Activated naive CD8-positive, alpha-beta T cell treated with anti-CD3 and anti-CD28 coated beads for 36 hours (primary cell): ENCODE measurements at places on chromosomes 7 and 10. TPM values are rescaled to one million over a fixed set of nuclear protein-coding genes. Genes with fewer than 3 reads are reported as not detected.

Gene OIT3
- not detected for total RNA-seq

Gene CHAT
- total RNA-seq, result not detected

Gene MBL2
- not detected for total RNA-seq

DNA sequence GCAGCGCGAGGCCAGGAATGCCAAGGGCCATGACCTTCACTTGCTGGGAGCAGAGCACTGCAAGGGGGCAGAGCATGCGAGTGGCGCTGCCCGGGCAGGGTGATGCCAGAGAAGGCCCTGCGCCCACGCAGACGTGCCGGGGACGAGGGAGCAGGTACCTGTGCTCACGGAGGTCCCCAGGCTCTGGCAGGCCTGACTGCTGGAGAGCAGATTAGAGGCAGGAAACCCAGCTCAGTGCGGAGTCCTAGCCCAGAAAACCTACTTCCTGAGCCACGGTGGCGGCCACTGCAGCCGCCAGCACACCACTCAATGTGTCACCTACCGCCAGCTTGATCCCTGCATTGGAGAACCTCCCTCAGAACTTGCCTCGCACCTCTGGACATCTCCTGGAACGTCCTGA lies 148.4 kb downstream of the MAD1L1 start:
- H3K4me1 ChIP-seq, result peaks cover 40% of the 10 kb centered on the region
- H3K4me3 ChIP-seq, result no peak overlapping the region
- no peak overlapping the region for H3K27ac ChIP-seq
- no peaks in the 10 kb centered on the region for H3K27me3 ChIP-seq
- DNase-seq, result peak; percentile 37

DNA sequence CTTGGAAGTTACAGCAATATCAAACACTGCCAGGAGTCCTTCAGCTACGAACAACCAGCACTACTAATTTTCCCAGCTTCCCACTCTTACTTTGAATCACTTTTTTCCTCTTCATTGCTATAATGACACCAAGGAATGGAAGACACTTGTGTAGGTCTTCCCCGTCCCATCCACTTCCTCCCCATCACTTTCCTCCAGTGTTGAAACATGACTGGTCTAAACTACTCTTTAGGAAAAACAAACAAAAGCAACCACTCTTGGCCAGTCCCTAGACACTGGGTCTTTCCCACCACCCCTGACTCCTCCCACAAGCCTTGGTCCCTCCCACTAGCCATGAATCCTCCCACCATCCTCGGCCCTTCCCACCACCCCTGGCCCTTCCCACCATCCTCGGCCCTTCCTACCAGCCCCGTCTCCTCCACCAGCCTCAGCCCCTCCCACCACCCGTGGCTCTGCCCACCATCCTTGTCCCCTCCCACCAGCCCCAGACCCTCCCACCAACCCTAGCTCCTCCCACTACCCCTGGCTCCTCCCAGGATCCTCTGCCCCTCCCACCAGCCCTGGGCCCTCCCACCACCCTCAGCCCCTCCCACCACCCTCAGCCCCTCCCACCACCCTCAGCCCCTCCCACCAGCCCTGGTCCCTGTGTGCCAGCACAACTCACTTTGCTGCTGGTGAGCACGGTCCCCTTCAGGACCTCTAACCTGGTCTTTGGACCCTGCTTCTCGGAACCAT lies 68.5 kb downstream of the CXCL12 start:
- no peaks in the 10 kb centered on the region for H3K36me3 ChIP-seq
- H3K4me1 ChIP-seq, result peaks cover 4% of the 10 kb centered on the region
- H3K4me3 ChIP-seq, result peak overlapping the region; percentile 49
- peak; percentile 29 for DNase-seq
- no peak overlapping the region for H3K27ac ChIP-seq
- peaks cover 22% of the 10 kb centered on the region for H3K27me3 ChIP-seq

DNA sequence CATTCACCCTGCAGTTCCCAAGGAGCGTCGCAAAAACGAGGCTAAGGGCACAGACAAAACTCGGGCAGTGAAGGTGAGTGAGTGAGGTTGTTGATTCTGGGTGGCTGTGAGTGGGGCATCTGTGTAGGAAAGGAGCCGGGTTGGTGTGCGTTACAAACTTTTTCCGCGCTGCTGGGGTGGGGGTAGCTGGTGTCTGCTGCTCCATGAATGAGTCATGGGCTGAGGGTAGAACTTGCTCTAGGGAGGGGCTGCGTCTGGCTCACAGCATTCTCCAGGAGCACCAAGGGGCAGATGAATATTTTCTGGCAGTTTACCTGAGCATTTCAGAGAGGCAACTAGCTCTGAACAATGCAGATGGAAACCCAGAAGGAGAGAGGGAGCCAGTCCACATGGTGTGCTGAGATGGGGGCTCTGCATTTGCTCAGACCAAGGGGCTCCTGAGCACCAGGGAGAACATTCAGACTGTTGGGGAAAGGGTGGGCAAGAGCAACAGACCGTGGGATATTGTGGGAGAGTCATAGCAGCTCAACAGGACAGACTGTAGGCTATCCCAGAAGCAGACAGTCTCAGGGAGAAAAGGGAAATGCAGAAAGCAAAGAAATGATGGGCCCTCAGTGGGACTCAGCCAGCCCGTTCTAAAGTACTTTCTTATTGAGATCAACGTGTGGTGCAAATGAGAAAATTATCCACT lies 18.8 kb downstream of the NOBOX start:
- no peaks in the 10 kb centered on the region for H3K36me3 ChIP-seq
- peak overlapping the region; percentile 16 for H3K27ac ChIP-seq
- peaks cover 17% of the 10 kb centered on the region for H3K4me1 ChIP-seq
- peak; percentile 55 for DNase-seq
- H3K4me3 ChIP-seq, result no peak overlapping the region

- H3K36me3 ChIP-seq, result peaks cover 2% of the 10 kb centered on the region
- H3K27ac ChIP-seq, result no peak overlapping the region
- peaks cover 7% of the 10 kb centered on the region for H3K4me1 ChIP-seq
- H3K4me3 ChIP-seq, result no peak overlapping the region
- peaks cover 19% of the 10 kb centered on the region for H3K27me3 ChIP-seq
Measured at GRCh38 chr7:95323410-95324129, 762 bp downstream of the PON1 start.

Gene CLDN3
- not detected for total RNA-seq

- H3K27me3 ChIP-seq, result no peaks in the 10 kb centered on the region
- H3K4me3 ChIP-seq, result no peak overlapping the region
- H3K4me1 ChIP-seq, result peaks cover 18% of the 10 kb centered on the region
Measured at GRCh38 chr7:28093623-28094232, 86.9 kb downstream of the JAZF1 start.

Gene NME8
- total RNA-seq, result not detected

- no peaks in the 10 kb centered on the region for H3K27me3 ChIP-seq
- DNase-seq, result no peak
- H3K4me3 ChIP-seq, result no peak overlapping the region
- no peaks in the 10 kb centered on the region for H3K36me3 ChIP-seq
Measured at GRCh38 chr7:21414795-21415393, 13.0 kb upstream of the SP4 start.

- H3K4me3 ChIP-seq, result no peak overlapping the region
- H3K4me1 ChIP-seq, result no peaks in the 10 kb centered on the region
- no peak for DNase-seq
- H3K36me3 ChIP-seq, result no peaks in the 10 kb centered on the region
Measured at GRCh38 chr7:70726951-70727378, 405.0 kb upstream of the GALNT17 start.

GRCh38 chr10:122368502-122369254 lies 5.8 kb upstream of the PLEKHA1 start:
- peaks cover 14% of the 10 kb centered on the region for H3K4me1 ChIP-seq
- H3K27me3 ChIP-seq, result peaks cover 26% of the 10 kb centered on the region
- no peak overlapping the region for H3K27ac ChIP-seq
- DNase-seq, result no peak
- no peak overlapping the region for H3K4me3 ChIP-seq

Gene GIMAP6
- 34.2 TPM for total RNA-seq

Gene WNT8B
- 0.16 TPM for total RNA-seq

Gene CALY
- not detected for total RNA-seq

GRCh38 chr7:47709051-47709450 lies 127.1 kb upstream of the TNS3 start:
- H3K27ac ChIP-seq, result no peak overlapping the region
- H3K4me1 ChIP-seq, result no peaks in the 10 kb centered on the region
- DNase-seq, result no peak
- H3K4me3 ChIP-seq, result no peak overlapping the region
- no peaks in the 10 kb centered on the region for H3K27me3 ChIP-seq

DNA sequence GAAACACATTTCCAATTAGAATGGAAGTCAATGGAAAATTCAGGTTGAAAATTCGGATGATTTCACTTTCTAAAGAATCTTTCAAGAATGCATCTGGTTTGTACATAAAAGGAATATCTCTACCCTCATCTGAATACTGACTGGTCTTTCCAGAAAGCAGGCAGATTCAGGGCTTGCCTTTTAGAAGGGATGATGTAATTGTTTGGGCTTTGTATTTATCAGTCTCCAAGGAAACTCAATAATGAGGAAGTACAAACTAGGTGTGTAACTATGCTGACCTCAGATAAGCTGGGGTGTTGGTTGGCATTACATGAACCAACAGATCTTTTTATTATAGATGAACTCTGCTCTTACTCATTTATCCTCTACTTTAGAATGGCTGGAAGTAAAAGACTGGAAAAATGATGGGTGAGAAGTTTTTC lies 24.1 kb downstream of the PDLIM1 start:
- no peak for DNase-seq
- H3K4me3 ChIP-seq, result no peak overlapping the region
- no peaks in the 10 kb centered on the region for H3K27me3 ChIP-seq
- no peak overlapping the region for H3K27ac ChIP-seq

Gene DNAJB12
- 25.6 TPM for total RNA-seq

GRCh38 chr7:73567846-73568685 lies 10.3 kb downstream of the TBL2 start:
- no peak overlapping the region for H3K4me3 ChIP-seq
- H3K27me3 ChIP-seq, result no peaks in the 10 kb centered on the region
- no peak overlapping the region for H3K27ac ChIP-seq

DNA sequence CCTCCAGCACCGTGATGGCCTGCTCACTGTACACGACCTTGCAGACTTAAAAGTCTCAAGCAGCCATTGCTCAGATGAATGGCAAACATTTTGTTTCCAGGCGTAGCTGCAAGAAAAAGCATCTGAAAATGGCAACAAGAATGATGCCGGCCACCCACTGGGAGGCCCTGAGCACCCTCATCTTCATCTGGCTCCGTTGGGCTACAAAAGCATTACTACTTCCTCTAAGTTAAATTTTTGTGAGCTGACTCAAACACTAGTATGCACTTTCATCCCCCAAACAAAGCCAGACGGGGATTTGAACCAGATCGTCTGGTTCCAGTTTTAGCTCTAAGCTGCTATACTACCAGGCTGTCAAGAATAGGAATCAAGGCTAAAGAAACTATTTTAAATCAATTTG lies 116.6 kb upstream of the CDK1 start:
- H3K27me3 ChIP-seq, result peaks cover 10% of the 10 kb centered on the region
- no peak for DNase-seq
- no peak overlapping the region for H3K4me3 ChIP-seq
- no peak overlapping the region for H3K27ac ChIP-seq
- no peaks in the 10 kb centered on the region for H3K4me1 ChIP-seq

GRCh38 chr7:137402536-137403352 lies 59.2 kb upstream of the PTN start:
- no peak overlapping the region for H3K4me3 ChIP-seq
- no peaks in the 10 kb centered on the region for H3K4me1 ChIP-seq
- H3K27me3 ChIP-seq, result no peaks in the 10 kb centered on the region
- no peak for DNase-seq
- no peaks in the 10 kb centered on the region for H3K36me3 ChIP-seq
- H3K27ac ChIP-seq, result no peak overlapping the region

DNA sequence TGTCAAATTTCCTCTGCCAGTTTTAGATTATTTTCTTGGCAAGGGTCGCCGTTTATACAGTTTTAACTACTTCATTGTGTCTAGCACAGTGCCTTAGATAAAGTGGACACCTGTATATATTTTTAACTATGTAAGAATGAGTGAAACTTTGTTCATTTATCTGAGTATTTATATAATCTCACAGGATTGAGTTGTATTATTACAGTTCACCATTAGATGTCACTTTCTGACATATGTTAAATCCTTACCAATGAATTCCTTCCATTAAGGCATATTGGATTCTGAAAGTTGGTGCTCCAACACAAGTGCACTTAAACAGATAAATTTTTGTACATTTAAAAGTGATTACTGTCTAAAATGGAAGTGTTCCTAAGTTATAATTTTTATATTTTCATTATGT lies 43.0 kb downstream of the ZMYND11 start:
- H3K27me3 ChIP-seq, result no peaks in the 10 kb centered on the region
- no peak overlapping the region for H3K4me3 ChIP-seq
- peaks cover 17% of the 10 kb centered on the region for H3K36me3 ChIP-seq
- peaks cover 18% of the 10 kb centered on the region for H3K4me1 ChIP-seq
- H3K27ac ChIP-seq, result no peak overlapping the region
